ENCODE measurements at places on chromosomes 6 and 20.

DNA sequence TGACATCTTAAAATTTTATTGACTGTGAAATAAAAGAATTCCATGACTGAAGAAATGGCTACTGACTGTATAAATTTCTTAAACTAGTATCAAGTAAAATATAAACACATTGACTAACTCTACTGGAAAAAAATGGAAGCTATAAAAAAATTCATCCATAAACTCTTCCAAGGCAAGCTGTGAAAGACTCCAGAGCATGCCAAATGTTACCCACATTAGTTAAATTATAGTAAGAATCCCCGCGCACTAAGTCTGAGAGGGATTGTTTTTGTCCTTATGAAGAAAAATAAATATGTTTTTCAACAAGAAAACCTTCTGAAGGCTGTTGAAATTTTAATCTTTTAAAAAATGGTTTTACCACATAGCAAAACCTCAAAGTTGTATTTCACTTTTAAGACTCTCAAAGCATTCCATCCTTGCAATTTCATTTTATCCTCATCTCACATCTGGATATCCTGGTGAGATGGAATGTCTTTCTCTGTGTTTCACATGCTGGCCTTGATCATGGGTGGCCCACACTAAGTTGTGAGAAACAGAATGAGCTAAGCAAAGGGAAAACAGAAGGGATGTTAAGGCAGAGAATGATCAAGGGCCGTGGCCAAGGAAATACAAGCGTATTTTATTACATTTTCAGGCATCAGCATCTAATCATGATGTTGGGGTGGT, 732.5 kb downstream of the KIF16B start:
- no peak for DNase-seq

- DNase-seq: no peak
Measured at GRCh38 chr6:95784869-95785268, 207.5 kb downstream of the MANEA start.

- DNase-seq: no peak
Measured at GRCh38 chr6:43481591-43482236, 4.3 kb downstream of the TJAP1 start.

DNA sequence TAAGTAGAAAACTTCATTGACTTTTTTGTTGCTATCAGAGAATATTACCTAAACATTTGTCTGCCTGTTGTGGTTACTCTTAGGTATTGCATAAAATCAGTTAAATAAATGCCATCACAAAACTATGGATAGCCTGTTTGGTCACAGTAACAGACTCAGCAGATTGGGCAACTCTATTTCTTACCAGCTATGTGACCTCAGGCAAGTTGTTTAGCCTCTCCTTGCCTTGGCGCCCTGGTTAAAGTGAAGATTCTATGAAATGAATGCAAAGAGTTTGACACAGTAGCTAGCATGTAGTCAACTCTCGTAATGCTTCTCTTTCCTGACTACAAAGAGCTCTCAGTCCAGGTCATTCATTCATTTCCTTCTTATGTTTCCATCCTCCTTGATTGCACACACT, 82.5 kb upstream of the ID4 start:
- DNase-seq: no peak
